Stimulated activated CD4-positive, alpha-beta T cell treated with anti-CD3 and anti-CD28 coated beads, Interleukin-15, amount 100 ng/mL, for 1 hour (primary cell): ENCODE measurements at places on chromosomes 3 and 15.

GRCh38 chr3:13065727-13066126 lies 7.5 kb downstream of the IQSEC1 start:
- no peak for DNase-seq

DNA sequence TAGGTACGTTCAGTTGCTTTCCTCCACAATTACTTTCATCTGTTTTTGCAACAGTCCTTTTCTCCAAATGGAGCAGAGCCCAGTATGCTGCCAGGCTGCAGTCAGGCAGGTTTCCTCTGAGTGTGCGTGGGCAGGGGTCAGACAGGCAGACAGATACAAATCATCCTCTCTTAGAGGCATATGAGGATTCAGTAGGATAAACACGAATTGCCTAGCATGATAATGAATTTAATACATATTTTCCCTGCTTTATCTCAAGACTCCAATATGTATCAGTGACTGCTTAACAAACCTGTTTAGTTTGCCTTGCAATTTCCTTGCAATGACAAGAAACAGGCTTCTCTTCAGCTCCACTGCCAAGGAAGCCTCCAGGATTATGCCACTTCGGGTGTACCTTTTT lies 140.7 kb upstream of the NR2E3 start:
- no peak for DNase-seq

GRCh38 chr3:157559401-157559800 lies 56.2 kb upstream of the VEPH1 start:
- DNase-seq: no peak

- DNase-seq: no peak
These were observed 336.5 kb downstream of the PTPRG start for GRCh38 chr3:61897848-61898247.

GRCh38 chr3:53712817-53713388 lies 133.3 kb downstream of the CHDH start:
- no peak for DNase-seq

- DNase-seq: no peak
These were observed 9.4 kb downstream of the NT5DC2 start for GRCh38 chr3:52524258-52524751.

GRCh38 chr3:23103764-23104163 lies 99.4 kb upstream of the UBE2E2 start:
- DNase-seq: no peak

- DNase-seq: no peak
These were observed 214.0 kb downstream of the EPHB1 start for GRCh38 chr3:135009014-135009413.

GRCh38 chr15:26662283-26662682 lies 110.6 kb downstream of the GABRB3 start:
- no peak for DNase-seq

DNA sequence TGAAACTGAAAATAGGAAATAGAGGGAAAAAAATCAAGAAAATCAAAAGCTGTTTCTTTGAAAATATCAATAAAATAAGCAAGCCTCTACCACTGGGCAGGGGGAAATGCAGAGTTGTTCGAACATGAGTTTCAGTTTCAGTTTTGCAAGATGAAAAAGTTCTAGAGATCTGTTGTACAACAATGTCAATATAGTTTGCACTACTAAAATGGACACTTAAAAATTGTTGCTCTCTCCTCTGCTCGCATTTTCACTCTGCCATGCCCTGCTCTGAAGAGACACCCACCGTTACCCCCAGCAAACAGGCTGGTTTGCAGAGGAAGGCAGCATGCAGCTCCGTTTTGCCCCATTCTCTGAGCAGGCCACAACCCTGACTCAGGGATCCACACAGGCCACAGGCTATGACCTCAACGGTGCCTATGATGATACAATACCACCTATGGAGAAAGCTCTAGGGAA lies 64.5 kb downstream of the ZNF148 start:
- peak; percentile 6 for DNase-seq

GRCh38 chr3:154050216-154050615 lies 71.0 kb upstream of the ARHGEF26 start:
- no peak for DNase-seq

GRCh38 chr3:116135457-116136085 lies 309.7 kb downstream of the LSAMP start:
- DNase-seq: no peak

DNA sequence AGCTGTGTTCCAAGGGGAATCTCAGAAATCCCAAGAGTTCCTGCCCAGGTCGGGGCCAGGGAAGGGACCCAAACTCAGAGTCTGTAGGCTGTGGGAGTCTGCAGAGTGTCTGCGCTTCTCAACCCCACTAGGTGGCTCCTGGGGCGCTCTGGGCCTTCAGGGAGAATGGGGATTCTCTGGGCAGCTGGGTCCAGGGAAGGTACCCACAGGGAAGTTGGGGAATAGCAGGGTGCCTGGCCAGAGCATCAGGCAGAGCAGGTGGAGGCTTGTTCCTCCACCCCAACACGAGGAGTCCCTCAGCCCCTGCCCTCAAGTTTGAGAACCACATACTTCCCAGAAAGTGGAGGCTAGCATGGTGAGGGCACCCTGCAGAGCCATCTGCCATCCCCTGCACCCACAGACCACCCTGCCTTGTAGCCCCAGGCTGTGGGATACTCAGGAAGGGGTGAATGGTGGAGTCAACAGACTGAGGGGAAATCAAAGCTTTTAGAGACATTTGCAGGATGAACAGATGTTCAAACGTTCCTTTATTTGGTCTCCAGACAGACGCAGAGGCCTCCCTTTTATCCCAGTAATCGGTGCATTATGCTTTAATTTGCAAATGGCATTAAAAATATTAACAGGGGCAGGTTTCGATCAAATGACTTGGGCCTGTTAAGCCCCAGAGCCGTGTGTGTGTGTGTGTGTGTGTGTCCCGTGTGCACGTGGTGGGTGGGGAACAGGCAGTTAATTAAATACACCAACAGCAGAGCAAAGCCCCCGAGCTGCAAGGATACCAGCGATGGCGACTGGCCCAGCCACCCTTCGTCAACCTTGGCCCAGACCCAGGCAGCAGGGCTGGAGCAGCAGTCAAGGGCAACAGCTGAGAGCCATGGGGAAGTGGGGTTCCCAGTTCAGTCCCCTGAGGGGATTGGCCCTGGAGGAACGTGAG lies 57.7 kb downstream of the DNAJB8 start:
- DNase-seq: no peak

DNA sequence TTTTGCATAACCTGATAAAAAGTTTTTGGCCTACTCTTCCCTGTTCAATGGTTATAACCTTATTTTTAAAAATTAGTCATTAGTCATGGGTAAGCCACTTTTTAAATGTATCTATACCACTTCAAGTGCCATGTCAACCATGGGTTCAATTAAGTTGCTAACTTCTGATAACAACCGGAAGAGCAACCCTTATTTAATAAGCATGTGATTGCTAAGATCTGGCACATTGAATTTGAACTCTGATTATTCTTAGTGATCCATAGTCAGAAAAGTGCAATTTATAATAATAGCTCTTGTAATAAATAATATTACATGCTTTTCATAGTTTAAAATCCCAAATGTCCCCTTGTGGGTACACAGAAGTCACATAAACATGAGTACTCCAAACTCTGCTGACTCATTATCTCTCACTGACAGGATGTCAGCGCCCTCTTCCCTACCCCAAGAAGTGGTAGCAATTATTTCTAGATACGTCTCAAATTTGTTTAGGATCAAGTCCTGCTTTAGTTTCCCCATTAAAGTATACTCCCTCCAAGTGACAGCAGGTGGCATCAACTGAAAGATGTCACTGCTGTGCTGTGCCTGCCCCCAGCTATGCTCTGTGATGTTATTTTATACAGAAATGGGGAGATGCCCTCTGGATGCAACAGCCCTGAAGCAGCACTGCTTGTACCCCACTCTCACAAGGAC lies 18.6 kb downstream of the SAMD7 start:
- no peak for DNase-seq

DNA sequence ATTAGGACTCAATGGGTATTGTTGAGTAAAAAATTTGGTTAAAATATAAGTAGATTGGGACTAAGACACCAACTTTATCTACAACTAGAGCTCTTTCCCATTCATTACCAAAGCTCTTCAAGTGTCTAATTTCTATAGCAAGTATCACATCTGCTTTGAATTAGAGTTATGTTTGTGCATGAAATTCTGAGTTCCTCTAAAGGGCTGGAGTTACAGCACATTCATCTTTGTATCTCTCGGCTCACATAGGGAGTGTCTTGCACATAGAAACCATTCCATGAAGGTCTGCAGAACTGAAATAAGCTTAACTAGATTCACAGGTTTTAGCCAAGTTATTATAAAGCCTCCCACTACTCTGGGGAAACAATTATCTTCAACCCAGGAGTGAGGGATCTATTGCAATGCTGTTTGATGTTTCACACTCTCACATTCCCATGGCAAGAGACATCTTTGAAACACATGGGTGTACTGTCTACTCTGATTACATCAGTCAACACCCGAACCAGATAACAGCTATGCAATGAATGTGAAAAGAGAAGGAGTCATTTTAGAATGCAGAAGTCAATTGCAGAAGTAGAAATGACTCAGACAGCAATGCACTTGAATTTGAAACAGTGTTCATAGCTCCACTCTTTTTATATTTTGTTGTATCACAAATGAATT lies 93.1 kb upstream of the KBTBD8 start:
- no peak for DNase-seq

GRCh38 chr15:60729850-60730458 lies 251.0 kb upstream of the ICE2 start:
- no peak for DNase-seq

DNA sequence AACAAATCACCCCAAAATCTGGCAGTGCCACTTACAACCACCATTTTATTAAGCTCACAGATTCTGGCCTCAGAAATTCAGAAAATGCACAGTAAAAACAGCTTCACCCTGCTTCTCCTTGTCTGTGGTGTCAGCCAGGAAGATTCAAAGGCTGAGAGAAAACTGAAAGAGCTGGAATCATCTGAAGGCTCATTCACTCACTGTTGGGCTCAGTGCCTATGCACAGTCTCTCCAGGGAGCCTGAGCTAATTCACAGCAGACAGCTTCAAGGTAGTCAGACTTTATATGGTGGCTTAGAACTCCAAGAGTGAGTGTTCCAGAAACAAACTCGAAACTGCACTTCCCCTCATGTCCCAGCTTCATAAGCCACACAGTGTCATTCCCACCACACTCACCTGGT lies 16.5 kb upstream of the PLOD2 start:
- no peak for DNase-seq

DNA sequence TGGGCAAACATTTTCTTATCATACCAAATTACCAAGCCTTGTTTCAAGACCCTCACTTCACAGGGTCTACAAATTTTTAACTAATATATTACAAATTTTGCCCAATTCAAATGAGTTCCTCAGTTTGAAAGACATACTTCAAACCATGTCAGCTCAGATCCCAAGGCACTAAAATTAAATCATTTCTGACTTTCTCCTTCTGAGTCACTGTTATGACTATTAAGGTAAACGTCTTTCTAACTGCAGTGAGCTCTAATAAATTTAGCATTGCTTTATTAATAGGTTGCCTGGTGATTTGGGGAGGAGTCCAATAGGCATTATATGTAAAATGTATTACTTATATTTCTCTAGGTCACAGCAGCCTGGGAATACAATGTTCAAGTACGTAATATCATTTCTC lies 158.2 kb upstream of the ARHGEF26 start:
- no peak for DNase-seq

DNA sequence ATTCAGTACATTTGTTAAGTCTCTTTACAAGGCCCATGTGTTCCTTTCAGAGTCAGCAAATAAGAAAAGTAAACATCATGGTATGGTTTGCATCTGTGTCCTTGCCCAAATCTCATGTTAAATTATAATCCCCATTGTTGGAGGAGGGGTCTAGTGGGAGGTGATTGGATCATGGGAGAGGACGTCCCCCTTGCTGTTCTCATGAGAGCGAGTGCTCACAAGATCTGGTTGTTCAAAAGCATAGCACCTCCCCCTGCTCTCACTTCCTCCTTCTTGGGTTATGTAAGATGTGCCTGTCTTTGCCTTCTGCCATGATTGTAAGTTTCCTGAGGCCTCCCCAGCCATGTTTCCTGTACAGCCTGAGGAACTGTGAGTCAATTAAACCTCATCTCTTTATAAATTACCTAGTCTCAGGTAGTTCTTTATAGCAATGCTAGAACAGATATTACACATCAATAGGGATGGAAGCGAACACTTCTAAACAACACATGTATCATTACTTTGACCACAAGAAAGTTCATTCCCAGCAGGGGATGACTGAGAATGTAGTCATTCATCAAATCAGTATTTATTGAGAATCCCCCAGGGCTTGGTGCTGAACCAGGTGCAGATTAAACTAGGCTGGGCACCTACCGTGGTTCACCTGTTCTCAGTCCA lies 4.1 kb downstream of the EFCAB12 start:
- no peak for DNase-seq
